Central memory CD4-positive, alpha-beta T cell (primary cell): ENCODE measurements at places on chromosomes 1 and 21.

DNA sequence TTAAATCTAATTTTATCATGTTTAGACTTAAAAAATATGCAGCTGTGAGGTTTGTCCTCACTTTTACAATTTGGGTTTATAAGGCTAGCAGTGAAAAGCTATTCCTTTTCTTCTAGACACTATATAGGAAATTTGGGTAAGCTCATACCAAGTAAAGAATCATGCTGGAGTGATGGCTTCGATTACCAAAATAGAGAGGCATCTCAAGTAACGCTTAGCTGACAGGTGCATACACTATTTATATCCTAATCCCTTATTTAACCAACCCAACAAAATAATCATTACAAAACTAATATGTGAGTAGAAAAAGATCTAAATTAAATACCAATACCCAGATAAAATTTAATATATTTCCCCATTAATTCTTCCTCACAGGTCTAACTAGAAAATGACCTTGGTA is 193.2 kb downstream of the LHX8 start:
- DNase-seq, result no peak

- no peak for DNase-seq
Observed at GRCh38 chr1:214551436-214552173, at the start of gene PTPN14. TSS of gene PTPN14 (minus strand) at chr1:214551602. CDS start at chr1:214464803, 86,799 bp downstream.

- DNase-seq, result no peak
Observed at GRCh38 chr1:156284112-156284511, at the start of gene TMEM79. TSS of gene TMEM79 (plus strand) at chr1:156284325. CDS start at chr1:156285227, 902 bp downstream.

GRCh38 chr21:33241846-33242245 is 12.1 kb downstream of the IFNAR2 start:
- DNase-seq, result no peak

DNA sequence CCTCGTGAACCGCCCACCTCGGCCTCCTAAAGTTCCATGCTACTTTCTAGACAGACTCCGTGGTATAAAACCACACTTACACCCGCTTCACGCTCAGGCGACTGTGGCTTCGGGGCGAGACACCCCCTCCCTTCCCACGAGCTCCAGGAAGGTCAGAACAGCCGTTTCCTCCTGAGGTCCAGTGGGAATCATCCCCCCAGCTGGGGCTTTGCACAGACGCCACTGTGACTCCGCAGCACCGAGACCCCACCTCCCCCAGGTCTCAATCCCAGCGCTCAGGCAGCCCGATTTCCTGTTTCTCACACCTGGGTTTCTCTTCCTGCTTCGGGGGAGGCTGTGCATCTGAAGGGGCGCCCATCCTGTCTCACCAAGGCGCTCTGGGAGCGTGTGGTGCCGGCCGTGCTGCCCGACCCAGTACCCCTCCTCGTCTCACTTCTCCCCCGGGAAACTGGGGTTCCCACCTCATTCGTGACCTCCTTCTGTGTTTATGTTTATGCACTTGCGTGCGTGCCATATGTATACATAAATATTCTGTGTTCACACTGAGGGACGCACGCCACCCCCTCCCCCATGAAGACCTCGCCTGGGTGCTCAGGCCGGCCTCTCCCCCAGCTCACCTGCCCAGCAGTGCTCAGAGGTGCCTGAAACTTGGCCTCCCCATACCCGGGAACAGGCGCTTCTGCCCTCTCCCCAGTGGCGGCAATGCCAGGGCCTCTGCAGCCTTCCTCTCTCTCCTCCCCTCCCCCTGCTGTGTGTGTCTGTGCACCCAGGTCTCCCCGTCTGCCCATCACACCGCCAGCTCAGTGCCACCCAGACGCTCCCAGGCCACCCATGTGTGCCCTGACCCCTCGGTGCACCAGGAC is 14.6 kb downstream of the SLC35E2B start:
- peak; percentile 58 for DNase-seq

DNA sequence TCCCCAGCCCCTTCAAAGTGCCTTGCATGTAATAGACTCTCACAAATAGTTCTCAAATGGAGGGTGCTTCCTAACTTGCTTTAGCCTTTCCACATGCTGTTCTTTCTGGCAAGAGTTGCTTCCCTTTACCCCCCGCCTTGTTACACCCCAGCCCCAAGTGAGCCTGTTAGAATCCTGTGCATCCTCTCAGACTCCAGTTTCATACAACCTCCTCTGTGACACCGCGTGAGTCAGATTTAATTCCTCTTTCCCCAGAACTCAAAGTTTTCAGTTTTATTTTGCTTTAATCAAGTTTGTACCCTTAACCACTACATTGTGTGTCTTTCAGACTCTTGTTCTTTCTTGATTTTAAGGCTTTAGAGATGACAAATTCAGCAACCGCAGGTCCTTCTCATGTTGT is 234.5 kb upstream of the HOOK1 start:
- DNase-seq, result no peak

- no peak for DNase-seq
Observed at GRCh38 chr1:94544706-94545490, 3.3 kb upstream of the F3 start.

DNA sequence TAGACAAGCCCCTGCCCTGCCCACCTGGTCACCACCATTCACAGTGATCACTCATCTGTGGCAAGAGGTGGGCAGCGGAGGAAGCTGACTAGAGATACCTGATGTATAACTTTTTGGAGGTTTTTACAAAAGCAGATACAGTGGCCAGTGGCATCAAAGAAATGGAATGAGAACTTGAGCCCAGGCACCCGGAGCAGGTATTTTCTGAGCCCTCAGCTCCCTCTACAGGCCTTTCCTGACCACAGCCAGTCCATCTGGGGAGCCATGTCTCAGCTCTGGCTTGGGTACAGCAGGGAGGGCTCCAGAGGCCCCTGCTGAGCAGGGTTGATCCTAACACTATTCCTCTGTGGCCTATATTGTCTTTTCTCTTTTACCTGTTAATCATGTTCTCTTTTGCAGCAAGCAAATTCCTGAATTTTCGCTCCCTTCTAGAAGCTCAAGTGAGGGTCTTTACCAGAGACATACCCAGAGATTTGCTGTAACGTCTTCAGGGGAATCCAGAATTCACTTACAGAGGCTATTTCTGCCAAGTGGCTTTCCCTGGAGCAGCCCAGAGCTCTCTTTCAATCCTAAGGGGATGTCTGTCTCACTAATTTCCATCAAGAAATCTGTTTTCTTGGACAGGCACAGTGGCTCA is 27.3 kb downstream of the GPR157 start:
- no peak for DNase-seq

GRCh38 chr1:41500781-41501518 is 16.5 kb upstream of the EDN2 start:
- no peak for DNase-seq

DNA sequence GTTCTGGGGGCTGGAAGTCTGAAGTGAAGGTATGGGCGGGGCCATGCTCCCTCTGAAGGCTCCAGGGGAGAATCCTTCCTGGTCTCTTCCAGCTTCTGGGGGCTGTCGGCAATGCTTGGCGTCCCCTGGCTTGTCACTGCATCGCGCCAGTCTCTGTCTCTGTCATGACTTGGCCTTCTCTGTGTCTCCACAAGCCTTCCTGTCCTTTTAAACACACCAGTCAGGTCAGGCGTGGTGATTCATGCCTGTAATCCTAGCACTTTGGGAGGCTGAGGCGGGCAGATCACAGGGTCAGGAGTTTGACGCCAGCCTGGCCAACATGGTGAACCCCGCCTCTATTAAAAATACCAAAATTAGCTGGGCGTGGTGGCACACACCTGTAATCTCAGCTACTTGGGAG is 125.3 kb downstream of the ACTL8 start:
- no peak for DNase-seq

- DNase-seq, result no peak
Observed at GRCh38 chr1:182549346-182549745, 39.7 kb downstream of the RNASEL start.

DNA sequence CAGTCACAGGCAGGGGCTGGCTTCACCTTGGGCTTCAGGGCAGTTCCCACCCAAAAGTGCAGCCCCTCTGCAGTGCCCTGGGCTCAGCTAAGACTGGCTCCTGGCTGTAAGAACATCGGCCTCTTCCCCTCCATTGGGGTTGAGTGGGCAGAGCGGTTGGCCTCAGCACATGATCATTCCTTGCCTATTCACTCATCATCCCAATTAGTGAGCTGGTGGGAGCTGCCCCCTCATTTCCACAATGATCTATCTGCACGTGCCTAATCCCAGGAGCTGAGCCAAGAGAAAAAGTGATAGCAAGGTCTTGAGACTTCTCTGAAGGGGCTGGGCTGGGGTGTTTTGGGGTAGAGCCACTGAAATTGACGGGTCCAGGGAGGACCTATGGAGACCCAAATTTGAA is 133.6 kb downstream of the SYF2 start:
- DNase-seq, result no peak

- no peak for DNase-seq
Observed at GRCh38 chr21:46189959-46190490, 5.8 kb upstream of the SPATC1L start.

GRCh38 chr1:85494074-85494903 is 29.3 kb upstream of the DDAH1 start:
- DNase-seq, result no peak

DNA sequence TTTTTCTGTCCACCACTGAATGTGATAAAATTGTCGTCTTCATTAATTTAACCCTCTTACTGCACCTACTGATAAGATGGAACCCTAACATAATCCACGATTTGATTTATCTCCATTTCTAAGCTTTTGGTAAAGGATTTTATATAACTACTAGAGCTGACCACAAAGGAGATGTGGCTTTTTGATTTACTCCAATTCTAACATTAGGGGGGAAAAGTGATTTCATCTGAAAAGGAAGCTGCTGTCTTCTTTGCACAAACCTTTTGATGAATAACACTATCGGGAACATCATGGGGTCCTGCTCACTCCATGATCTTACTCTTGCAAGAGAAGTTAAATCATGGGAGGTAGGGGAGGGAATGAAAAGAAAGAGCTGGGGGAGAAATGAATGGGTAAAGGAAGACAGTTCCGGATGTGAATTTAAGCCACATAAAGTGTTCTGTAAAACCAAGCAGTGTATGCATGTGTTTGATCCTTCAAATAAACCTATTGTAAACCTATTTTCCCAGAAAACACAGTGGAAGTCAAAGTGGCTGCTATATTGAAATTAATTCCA is 161.8 kb downstream of the GABPA start:
- no peak for DNase-seq

GRCh38 chr1:223695014-223695548 is 17.3 kb upstream of the CAPN2 start:
- no peak for DNase-seq

DNA sequence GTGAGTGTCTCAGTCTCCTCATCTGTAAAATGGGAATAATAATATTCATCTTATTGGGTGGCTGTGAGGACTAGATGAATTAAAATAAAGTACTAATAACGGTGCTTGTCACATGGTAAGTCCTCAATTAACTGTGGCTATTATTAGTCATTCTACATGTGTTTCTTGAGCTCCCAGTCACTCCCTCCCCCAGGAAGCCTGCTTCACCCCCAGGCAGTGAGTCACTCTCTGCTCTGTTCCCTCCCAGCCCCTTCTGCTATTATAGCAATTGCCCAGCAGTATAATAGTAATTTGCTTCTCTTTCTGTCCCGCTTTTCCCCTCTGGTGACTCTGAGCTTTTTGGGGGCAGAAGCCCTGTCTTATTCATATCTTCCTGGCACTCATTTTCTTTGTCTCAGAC is 102.0 kb downstream of the BEND5 start:
- no peak for DNase-seq

DNA sequence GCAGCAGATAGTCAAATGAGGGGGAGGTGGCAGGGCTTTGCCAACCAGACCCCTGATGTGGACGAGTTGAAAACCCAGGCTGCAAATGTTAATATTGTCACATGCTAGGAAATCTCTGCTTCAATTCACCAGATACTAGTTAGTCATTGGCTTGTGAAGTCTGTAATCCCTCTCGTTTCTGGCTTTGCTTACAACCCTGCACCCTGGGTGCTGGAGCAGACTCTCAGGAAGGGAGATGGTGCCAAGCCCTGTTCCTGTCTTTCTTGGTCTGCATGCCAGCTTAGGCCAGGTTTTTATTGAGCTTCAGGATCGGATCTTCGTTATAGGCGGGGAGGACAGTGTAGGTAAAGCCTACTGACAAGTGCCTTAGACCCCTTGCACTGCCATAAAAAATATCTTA is 53.3 kb downstream of the MDM4 start:
- DNase-seq, result no peak
